ENCODE measurements at places on chromosomes 12 and 14.

DNA sequence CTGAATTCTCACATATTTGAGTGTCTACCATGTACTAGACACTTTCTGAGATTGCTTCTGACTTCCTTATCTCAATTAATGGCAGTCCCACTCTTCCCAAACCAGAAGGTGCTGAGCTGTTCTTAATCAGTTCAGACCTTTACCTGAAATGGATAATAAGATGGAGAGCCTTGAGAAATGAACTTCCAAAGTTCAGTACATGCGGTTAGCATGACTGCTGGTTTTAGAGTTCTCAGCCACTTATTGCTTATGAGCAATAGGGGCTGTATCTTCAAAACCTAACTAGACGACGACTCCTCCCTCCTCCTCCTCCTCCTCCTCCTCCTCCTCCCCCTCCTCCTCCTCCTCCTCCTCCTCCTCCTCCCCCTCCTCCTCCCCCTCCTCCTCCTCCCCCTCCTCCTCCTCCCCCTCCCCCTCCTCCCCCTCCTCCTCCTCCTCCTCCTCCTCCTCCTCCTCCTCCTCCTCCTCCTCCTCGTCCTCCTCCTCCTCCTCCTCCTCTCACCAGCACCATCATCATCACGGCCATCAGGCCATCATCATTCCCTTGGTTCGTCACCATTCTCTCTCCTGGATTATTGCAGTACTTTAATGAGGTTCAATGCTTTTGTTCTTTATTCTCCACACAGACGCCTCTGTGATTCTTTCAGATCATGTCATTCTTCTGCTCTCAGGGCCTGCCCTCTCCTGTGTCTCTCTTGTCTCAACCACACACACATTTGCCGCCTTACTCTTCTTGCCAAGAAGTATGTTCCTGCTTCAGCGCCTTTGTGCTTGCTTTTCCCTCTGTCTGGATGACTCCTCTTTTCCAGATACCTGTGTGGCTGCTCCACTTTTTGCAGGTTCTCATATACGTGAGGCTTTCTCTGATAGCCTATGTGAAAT is 2.7 kb downstream of the PCNX1 start:
- no peak for DNase-seq

- peak; percentile 32 for DNase-seq
These were observed 85.1 kb downstream of the BORCS5 start for GRCh38 chr12:12441843-12442461.

DNA sequence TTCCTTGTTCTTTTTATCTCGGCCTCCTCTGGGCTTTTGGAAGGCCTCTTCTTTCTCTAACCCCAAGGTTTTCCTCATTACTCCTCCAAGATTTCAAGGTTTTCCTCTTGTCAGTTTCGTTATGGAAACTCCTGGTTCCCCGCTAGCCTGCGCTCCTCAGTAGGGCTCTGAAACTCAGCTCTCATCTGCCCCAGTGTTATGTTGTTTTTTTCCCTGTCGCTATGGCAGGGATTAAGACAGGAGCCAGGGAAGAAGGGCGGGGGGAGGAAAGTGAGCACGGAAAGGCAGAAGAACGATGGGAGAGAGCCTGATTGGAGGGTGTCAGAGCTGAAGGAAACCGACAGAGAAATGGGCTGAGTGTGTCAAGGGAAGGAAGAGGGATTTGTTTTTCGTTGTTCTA is 26.5 kb upstream of the JDP2 start:
- no peak for DNase-seq

DNA sequence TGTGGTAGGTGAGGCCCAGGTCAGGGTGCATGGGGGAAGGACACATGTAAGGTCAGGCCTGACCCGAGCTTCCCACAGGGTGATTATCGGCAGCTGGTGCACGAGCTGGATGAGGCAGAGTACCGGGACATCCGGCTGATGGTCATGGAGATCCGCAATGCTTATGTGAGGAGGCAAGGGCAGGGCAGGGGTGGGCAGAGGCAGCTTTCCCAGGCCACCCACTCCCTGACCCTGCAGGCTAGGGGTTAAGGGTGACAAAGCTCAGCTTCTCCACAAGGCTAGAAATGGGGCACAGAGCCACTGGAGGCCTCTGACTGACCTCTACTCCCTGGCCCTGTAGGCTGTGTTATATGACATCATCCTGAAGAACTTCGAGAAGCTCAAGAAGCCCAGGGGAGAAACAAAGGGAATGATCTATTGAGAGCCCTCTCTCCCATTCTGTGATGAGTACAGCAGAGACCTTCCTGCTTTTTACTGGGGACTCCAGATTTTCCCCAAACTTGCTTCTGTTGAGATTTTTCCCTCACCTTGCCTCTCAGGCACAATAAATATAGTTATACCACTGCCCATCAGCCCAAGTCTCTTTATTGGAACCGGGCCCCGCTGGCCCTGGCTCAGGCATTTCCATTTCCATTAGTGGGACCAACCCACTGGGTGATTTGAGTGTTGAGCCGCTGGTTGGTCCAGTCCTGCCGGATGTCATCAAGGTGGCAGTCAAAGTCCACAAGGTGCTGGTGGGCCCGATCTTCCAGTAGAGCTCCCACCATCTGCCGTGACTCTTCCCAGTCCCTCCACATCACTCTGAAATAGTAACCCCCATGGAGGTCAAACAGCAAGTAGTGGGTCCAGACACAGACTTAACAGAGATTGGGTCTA is 2.6 kb downstream of the PSME1 start:
- DNase-seq, result no peak

- no peak for DNase-seq
These were observed 1.5 kb downstream of the SAMD15 start for GRCh38 chr14:77378701-77379100.

- DNase-seq, result no peak
These were observed 338.3 kb downstream of the EMP1 start for GRCh38 chr12:13534645-13535398.

GRCh38 chr14:92800525-92800924 is 6.4 kb downstream of the GOLGA5 start:
- no peak for DNase-seq

DNA sequence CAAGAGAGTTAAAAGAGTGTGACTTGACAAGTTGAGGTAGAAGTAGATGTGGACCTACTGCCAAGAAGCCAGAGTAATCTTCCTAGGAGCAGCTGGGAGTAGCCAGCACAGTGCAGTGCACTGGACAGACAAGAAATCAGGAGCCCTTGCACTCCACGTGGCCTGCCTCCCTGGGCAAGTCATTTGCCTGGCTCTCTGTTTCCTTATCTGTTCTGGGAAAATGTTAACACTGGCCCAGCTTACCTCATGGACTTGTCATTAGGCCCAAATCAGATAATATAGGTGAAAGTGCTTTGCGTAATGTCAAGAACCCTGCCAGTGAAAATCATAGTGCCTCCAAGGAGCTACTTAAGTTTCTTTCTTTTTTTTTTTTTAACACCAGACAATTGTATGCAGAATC is 19.2 kb downstream of the SLC7A8 start:
- DNase-seq, result no peak

- DNase-seq, result no peak
These were observed 275.4 kb downstream of the PAWR start for GRCh38 chr12:79415321-79415720.

DNA sequence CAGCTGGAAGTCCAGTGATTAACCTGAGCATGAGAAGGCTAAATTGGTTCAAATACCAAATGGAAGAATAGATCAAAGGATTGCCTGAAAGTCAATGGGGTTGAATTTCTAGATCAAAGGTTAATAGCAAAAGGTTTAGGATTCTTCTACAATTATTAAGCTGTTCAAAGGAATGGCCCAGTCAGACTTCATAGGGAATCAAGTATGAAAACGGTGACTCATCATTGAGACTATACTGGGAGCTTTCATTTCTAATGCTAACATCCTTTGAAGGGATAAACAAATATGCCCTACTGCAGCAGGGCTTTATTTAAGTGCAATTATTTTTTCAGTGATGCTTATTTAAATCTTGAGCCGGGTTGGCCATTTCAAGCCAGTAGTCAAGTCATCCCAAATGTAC is 152.8 kb downstream of the RIMBP2 start:
- DNase-seq, result no peak

DNA sequence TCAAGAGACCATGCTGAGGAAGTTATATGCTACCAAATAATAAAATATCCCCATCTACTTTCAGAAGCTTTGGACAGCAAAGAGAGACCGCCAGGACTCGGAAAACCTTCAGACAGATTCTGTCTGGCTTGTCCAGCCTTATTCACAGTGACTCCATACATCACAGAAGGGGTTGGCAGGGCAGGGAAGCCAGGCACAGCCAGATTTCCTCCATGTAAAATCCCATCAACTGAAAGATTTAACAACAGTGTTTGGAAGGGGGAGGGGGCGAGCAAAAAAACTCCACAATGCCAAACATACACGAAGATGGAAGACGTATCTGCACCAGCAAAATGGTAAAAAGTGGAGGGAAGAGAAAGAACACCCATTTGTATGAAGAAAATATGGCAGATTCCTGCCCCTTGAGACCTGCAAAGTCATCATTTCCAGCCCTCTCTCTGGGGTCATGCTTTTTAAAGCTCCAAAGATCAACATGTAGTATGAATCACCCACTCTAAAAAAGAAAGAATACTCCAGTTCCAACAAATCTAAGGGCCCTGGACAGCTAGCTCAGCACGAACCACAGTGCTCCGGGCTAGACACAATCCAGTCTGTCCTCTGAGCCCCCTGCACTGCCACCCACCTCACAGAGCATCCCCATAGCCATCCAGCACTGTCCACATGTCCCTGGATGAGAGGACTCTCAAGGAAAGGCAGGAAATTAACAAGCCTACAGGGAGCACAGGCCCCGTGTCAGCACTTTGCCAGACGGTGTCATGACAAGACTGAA is 116.4 kb downstream of the DICER1 start:
- no peak for DNase-seq

DNA sequence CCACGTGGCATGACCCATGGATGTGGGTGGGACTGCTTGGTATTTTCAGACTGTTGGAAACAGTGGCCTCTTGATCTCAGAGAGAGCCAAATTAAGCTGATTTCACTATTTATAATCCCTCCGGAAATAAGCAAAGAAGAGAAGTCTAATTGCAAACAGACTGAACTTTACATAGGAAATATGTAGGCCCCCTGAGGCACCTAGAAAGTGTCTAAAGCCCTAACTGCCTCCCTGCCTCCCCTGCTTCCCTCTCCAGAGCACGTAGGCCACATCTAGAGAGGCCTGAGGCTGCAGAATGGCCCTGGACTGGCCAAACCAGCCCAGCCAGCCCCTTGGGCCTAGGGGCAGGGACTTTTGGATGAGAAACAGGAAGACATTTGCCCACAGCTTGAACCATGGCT is 123.8 kb downstream of the ZFP36L1 start:
- no peak for DNase-seq

DNA sequence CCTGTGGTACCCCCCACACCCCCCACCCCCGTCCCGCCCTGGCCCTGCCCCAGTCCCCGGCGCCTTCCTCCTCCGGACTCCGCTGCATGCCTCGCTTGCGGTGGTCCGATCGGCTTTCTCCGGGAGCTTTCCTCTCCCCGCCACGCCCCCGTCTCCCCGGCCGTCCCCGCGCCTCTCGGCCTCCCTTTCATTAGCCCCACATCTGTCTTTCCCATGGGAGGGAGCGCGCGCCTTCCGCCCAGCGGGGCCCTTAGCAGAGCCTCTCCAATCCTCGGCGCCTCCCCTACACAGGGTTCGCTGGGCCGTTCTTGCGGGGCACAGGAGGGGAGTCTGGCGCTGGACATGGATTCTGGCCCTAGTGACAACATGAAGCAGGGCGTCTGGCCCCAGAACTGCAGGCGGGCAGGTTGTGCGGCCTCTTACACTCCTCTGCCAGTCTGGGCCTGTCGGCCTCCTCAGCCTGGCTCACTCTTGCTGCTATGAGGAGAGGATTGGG is 1.5 kb upstream of the EFS start:
- no peak for DNase-seq

DNA sequence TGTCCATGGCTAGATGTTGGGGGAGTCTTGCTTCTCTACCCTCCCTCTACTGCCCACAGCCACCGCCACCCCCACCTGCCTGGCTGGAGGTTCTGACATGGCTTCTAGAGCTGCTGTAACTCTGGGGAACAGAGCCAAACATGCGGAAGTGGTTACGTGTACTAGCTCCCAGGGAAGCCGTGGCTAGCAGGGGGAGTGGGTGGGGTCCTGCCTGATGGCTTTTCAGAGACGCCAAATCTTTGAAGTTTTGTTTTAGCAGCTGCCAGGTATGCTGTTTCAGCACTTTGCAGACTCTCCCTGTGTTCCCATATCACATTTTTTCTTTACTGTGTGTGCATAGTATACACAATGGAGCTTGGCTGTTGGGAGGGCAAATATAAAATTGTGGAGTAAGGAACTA is 150.3 kb downstream of the TGFB3 start:
- DNase-seq, result no peak

- no peak for DNase-seq
These were observed 59.5 kb downstream of the DHRS2 start for GRCh38 chr14:23695664-23695999.

DNA sequence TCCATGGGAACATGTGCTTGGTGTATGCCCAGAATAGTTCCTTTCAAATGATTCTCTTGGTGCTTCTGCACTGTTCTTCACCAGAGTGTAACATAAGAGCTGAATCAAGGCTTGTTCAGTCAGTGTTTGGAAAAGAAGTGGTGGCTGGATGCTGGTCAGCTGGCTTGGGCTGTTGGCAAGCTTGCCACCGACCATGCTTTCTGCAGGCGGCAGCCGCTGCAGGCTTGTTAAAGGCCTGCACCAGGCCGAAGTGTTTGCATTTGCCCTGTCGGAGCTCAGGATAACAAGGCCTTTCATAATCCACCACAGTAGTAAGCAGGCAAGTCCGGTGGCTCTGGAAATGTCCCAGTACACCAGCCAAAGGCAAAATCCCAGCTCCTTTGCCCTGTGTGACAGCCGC is 26.9 kb downstream of the DAAM1 start:
- DNase-seq, result no peak

DNA sequence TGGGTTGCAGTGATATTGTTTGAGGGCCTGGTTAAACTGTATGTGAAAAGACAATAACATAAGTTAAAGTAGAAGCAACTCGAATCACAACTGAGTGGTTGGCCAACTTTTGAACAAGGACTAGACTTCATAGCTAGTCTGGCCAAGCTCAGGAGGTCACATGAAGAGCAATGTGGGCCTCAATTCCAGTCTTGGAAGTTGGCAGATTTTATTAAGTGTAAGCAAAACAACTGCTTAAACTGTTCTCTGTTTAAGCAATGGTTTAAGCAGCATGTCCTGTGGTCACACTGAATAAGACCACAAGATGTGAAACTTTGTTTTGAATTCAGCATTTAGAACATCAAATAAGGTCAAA is 100.4 kb downstream of the TMTC3 start:
- no peak for DNase-seq

DNA sequence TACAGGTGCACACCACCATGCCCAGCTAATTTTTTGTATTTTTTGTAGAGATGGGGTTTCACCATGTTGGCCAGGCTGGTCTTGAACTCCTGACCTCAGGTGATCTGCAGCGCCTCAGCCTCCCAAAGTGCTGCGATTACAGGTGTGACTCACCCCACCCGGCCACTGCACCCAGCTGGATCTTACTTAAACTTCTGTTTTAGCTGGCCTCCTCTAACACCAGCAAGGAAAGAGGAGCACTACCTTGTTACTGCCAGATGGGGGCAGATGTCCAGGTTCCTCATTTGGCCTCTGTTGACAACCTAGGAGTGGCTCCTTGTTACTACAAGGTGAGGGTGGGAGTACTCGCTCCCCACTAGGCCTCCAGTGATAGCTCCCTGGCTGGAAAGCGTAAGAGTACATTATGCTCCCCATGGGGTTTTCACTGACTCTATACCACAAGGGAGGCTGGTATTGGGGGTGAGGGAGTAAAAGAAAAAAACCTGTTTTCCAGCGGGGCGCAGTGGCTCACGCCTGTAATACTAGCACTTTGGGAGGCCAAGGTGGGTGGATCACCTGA is 13.2 kb upstream of the ARF6 start:
- DNase-seq, result peak; percentile 50

Measured in GF-D8 (cell line).